ENCODE measurements at places on chromosomes 12 and 14.
A peak's percentile ranks its signal among the peaks of the same experiment; 100 is the strongest.

- no peak for DNase-seq
Measured at GRCh38 chr12:81216739-81217138, 138.9 kb downstream of the ACSS3 start.

- no peak for DNase-seq
Measured at GRCh38 chr14:34794217-34794616, 79.8 kb upstream of the CFL2 start.

- no peak for DNase-seq
Measured at GRCh38 chr12:67477681-67478265, 170.8 kb upstream of the DYRK2 start.

- no peak for DNase-seq
Measured at GRCh38 chr12:50984586-50985298, 32.4 kb downstream of the HIGD1C start.

- no peak for DNase-seq
Measured at GRCh38 chr14:67492538-67492937, 4.0 kb upstream of the TMEM229B start.

GRCh38 chr14:100102156-100102785 is 37.0 kb downstream of the EVL start:
- DNase-seq = peak; percentile 48

DNA sequence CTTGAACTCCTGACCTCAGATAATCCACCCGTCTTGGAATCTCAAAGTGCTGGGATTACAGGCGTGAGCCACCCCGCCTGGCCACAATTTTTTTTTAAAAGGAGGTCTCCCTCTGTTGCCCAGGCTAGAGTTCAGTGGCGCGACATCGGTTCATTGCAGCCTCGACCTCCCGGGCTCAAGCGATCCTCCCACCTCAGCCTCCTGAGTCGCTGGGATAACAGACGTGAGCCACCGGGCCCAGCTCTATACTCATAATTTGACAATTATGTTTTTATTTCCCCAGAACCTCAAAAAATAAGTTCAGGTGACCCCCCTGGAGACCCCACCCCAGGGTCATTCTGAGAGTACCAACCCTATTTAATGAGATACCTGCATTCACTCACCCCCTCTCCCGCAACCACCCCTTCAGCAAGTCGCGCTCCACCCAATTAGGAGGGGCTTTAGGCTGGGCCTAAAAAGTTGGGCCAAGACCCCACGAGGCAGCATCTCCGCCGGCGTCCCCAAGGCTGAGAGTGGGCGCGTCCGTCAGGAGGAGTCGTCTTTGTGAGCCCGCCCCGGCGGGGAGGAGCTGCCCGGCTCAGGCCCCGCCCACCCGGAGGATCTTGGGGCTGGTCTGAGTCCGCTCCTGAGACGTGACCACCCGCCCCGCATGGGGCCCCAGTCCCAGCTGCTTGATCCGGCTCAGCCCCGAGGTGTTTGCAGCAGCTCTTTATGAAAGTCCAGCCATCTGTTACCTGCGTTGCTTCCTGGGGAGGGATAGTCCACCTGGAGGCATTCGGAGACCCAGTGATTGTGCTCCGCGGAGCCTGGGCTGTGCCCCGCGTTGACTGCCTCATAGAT is at the start of gene ANKRD33:
Gene ANKRD33, plus strand, starts transcription at position 628 of the 840 bp plus-strand sequence. Its CDS starts 84 bp downstream, at position 712.
- DNase-seq = no peak

- DNase-seq = no peak
Measured at GRCh38 chr14:68191567-68192321, 372.2 kb downstream of the RAD51B start.

DNA sequence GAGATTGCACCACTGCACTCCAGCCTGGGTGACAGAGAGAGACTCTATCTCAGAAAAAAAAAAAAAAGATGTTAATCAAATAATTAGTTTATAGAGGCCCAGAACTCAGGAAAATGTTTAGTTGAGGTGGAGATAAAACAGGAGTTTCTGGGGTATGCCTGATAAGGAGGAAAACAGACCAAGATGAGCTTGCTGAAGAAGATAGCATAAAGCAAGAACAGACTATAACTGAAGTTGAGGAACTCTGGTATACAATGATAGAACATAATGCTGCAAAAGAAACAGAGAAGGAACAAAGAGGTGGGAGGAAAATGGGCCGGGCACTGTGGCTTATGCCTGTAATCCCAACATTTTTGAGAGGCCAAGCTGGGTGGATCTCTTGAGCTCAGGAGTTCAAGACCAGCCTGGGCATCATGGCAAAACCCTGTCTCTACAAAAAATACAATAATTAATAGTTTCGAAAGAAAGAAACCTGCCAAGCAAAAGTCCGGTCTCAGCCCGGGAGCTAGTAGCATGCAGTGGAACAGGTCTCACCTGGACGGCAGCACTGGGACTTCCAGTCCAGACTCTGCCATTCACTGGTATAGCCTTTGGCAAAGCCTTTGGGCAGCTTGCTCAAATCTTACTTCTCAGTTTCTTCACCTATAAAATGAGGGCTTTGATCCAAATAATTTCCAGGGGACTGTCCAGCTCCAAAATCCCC is 25.4 kb downstream of the SLC35E3 start:
- no peak for DNase-seq

DNA sequence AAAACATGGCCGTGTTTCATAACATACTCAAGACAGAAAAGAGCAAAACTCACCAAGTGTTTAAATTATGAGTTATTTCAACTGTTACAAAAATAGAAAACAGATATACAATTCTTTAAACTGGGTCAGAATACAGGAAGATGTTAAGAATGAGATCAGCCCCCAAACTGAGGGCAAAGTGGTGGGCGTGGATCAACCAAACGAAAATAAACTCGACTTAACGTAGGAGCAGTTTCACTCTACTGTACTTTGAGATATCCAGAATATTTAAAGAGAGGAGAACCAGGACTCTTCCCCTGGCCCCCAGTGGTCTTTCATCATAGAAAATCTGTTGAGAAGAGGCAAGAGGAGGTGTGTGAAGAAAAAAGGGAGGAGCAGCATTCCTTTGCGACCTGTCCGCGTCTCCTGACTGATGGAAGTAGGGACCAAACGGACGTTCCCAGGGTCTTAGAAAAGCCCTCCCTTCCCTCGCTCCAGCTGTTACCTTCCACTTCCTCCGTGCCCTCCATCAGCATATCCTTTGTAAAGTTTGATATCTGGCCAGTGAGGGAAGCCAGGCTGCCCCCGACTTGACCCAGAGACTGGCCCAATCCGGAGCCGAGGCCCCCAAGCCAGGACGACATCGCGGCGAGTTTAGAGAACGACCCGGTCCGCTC is 668 bp downstream of the TRIP11 start:
- peak; percentile 68 for DNase-seq

DNA sequence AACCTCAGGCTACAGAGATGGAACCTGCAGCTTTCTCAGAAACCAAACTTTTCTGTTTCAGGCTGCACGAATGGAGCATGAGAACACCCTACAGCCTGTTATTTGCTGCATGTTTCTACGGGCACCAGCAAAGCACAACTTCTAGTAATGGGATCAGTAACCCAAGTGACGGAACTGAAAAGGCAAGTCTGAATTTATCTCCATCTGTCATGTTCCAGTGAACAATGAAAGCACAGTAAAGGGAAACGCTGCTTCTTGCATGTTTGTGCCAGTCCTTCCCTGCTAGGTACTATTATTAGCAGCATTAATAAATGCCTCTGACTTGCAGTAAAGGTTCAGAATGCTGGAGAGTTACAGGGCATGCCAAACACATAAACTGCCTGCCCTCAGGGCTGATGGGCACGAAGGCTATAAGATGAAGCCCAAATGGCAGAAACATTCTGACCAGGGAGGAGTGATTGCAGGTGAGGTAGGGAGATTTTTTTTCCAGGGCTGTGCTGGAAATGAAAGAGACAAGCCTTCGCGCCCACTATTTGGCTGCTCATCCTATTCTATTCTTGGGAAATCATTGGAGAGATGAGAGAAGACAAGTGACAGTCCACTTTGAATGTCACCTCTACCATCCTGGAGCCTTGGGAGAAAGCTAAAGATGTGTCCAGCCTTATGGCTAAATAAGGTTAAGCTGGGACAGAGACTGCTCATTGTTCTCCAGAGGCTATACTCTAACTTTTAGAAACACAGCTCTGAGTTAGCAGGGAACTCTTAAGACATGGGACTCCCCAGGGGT is 100.4 kb upstream of the PLXNC1 start:
- no peak for DNase-seq

DNA sequence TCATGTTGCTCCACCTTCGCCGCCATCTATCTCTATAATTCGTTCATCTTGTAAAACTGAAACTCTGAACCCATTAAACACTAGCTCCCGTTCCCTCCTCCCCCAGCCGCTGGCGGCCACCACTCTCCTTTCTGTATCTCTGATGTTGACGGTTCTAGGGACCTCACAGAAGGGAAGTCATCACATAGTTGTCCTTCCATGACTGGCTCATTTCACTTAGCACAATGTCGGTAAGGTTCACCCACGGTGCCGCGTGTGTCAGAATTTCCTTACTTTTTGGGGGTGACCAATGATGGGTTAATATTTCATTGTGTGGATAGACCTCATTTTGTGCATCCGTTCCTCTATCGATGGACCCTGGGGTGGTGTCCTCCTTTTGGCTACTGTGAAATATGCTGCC is 2.0 kb upstream of the CACNA2D4 start:
- DNase-seq = no peak

Data from activated effector memory CD4-positive, alpha-beta T cell treated with anti-CD3 and anti-CD28 coated beads, Interleukin-2, amount 50 U/mL, for 16 hours (primary cell).